CD4-positive, alpha-beta T cell treated with Interleukin-4 for 1 hour (primary cell): ENCODE measurements at places on chromosomes 1 and 21.

DNA sequence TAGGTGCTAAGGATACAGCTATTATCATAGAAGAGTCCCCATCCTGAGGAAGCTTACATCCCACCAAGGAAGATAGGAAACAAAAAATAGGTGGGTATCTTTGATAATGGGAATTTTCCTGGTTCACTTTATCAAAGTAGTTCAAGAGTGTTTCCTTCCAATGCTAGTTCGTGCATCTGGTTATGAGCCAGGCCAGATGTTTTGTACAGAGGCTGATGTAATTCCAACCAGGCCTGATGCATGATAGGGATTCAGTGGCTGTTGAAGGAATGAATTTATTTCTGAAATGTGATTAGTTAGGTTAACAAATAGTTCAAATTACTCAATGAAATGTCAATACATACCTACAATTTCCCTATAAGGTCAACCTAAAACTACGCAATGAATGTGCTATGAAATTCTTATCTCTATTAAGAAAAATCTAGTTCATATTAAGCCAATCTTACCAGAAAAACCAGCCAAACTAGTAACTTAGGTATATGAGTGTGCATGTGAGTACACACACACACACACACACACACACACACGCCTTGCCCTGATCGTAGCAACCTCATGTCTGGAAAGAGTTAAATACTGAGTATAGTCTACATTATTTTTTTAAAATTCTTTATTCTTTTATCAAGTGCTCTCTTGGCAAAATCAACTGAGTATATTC is 9.5 kb upstream of the ZBTB18 start:
- DNase-seq: no peak

GRCh38 chr1:9855186-9855585 is 31.4 kb upstream of the CLSTN1 start:
- no peak for DNase-seq

- no peak for DNase-seq
Observed at GRCh38 chr1:87556326-87556725, 227.6 kb downstream of the LMO4 start.

GRCh38 chr21:45404730-45405270 is at the start of gene COL18A1:
Gene COL18A1, plus strand, starts transcription at chr21:45405165. Its CDS starts 66 bp downstream, at chr21:45405231.
- peak; percentile 31 for DNase-seq

- no peak for DNase-seq
Observed at GRCh38 chr1:109327285-109327684, 20.5 kb upstream of the MYBPHL start.

DNA sequence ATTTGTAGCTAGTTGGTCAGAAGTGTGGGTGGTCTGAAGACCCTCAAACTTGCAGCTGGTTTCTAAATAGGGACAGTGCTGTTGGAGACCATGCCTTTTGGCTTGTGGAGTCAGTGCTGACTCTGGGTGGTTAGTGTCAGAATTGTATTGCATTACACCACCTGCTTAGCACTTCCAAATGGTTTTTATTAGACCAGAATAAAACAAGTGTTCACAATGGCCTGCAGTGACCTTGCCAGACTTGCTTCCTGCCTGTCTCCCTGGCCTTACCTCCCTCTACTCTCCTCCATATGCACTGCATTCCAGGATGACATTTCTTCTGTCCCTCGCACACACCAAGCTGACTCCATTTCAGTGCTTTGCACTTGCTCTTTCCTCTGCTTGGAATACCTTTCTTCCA is 72.7 kb upstream of the CNIH3 start:
- DNase-seq: no peak

DNA sequence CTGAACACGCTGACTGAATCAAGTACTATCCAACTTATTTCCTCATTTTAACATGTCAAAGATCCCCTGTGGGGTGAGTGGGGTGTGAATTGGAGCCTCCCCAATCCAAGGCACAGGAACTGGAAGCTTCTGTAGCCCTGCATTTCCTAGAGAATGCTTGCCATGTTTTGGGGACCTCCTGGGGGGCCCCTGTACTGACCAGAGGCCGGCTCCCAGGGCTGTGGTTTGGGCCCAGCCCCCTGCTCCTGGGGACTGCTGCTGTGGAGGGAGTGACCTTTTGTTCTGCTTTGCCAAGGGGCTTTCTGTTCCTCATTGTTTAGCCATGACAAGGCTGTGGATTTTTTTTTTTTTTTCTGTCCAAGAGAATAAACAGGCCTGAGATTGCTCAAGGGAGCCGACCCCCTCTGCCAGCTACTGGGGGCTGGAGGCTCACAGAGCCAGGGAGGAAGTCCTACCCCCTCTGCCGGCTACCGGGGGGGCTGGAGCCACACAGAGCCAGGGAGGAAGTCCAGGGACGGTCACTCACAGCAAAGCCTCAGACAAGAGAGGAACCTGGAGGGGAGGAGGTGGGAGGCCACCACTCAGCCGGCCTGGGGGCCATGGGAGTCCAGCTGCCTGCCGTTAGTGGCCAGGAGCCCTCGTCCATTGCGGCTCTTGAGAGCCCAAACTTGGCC is 17.4 kb downstream of the TNFRSF1B start:
- peak; percentile 74 for DNase-seq

DNA sequence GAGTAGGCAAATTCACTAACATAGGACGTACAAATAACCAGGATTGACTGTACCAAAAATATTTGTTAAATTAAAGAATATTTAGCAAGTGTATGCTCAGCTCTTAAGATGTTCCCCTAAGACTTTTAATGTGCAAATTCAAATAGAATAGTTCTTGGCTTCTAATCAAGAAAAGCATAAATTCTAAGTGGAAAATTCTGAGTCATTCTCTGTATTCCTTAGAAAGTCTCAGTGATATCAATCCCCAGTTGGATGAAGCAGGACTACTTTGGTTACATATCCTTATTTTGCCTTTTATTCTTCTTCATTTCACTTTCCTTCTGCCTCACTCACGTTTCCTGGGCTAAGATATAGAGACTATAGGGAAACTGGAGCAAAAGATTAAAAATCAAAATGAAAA is 130.2 kb downstream of the IFI44 start:
- DNase-seq: no peak

- no peak for DNase-seq
Observed at GRCh38 chr1:165988817-165989216, 161.4 kb downstream of the UCK2 start.

- DNase-seq: no peak
Observed at GRCh38 chr1:184734980-184735379, 19.7 kb downstream of the EDEM3 start.

DNA sequence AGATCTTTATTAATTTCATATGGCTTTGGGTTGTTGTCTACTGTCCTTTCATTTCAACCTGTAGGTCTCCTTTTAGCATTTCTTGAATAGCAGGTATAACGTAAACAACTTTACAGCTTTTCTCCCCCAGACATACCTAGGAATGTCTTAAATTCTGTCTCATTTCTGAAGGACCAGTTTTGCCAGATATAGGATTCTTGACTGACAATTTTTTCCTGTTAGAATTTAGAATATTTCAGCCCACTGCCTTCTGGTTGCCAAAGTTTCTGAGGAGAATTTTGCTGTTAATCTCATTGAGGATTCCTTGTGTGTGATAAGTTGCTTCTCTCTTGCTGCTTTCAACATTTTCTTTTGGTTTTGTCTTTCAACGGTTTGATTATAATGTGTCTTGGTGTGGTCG is 60.1 kb downstream of the CCDC30 start:
- no peak for DNase-seq

- no peak for DNase-seq
Observed at GRCh38 chr1:53325326-53326087, 2.4 kb downstream of the LRP8 start.

- DNase-seq: no peak
Observed at GRCh38 chr21:37827913-37828312, 88.3 kb downstream of the KCNJ6 start.

- DNase-seq: no peak
Observed at GRCh38 chr21:26195708-26196107, 25.1 kb upstream of the APP start.

DNA sequence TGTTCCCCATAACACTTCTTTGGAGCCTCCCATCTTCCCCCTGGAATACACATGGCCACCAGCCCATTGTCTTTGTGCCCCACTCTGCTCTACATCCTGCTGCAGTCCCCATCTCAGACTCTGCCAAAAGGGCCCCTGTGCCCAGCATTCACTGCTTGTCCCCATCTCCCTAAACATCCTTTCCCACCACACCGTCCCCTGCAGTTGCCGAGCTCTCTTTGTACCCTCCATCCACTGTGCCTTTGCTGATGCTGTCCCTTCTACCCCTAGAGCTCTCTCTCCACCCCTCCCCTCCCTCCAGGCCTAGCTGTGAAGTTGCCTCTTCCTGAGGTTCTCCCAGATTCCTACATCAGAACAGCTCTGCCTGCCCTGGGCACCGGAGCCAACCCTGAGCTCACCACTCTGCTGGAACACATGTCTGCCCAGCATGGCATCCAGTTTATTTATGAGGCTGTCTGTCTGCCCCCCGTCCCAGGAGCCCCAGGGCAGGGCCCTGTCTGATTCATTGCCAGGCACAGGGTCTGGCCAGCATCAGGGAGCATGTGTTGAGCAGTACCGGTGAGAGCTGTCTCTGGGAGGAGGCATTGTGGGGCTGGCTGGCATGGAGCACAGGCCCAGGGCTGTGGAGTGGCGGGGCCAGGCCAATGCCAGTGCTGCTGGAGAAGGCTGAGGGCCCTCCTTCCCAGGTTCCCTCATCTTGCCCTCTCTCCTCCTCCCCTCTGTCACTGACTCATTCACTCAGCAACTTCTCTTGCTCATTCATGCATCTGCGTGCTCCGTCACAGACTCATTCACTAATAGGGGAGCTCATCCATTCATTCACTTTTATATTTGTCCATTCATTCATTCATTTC is 28.8 kb downstream of the EDN2 start:
- no peak for DNase-seq

- no peak for DNase-seq
Observed at GRCh38 chr1:1211541-1212441, 2.2 kb downstream of the TNFRSF4 start.

- no peak for DNase-seq
Observed at GRCh38 chr1:110873856-110874255, 908 bp downstream of the CD53 start.

- DNase-seq: no peak
Observed at GRCh38 chr1:156244126-156244525, 2.1 kb downstream of the BGLAP start.

DNA sequence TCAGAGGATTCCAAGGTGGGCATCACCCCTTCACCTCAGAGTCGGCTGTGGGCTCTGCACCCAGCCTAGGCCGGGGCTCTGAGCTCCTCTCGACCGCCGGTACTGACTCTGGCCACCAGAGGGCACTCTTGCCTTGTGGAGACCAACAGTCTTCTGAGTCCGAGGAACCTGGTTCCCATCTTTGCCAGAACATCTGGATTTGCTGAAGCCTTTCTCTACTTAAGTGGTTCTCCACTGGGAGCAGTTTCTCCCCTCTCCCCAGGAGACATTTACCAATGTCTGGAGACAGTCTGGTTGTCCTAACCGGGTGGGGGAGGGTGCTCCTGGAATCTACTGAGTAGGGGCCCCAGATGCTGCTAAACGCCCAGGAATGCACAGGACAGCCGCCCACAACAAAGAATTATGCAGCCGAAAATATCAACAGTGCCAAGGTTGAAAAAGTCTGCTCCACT is 9.4 kb downstream of the ETV3L start:
- DNase-seq: peak; percentile 82

GRCh38 chr1:114554577-114554976 is 26.8 kb downstream of the BCAS2 start:
- no peak for DNase-seq

GRCh38 chr1:247118946-247119446 is 14.8 kb upstream of the ZNF669 start:
- DNase-seq: no peak

- no peak for DNase-seq
Observed at GRCh38 chr1:211775170-211775569, 55.4 kb downstream of the LPGAT1 start.

GRCh38 chr1:56553046-56553445 is 26.3 kb downstream of the PLPP3 start:
- DNase-seq: no peak

DNA sequence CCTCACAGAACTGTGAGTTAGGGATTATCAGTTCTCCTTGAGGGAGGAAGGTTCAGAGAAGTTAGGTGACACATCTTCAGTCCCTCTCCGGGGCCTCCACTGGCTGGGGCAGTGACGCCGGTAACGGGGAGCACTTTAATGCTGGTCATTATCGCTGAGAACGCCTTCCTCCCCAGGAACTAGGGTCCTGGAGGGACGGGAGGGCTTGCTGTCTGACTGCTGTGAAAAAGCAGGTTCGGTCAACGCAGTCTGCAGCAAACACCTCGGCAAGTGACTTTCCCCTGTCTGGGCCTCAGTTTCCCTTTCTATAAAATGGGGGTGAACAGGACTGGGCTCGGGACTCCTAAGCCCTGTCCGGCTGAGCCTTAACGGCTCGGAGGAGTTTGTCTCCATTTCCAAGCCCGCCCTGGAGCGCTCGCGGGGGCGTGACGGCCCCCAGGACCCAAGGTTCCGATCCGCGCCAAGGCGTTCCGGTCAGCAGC is 341 bp upstream of the TMEM61 start:
- DNase-seq: no peak

- peak; percentile 55 for DNase-seq
Observed at GRCh38 chr1:54081306-54082270, 28.2 kb downstream of the TCEANC2 start.

DNA sequence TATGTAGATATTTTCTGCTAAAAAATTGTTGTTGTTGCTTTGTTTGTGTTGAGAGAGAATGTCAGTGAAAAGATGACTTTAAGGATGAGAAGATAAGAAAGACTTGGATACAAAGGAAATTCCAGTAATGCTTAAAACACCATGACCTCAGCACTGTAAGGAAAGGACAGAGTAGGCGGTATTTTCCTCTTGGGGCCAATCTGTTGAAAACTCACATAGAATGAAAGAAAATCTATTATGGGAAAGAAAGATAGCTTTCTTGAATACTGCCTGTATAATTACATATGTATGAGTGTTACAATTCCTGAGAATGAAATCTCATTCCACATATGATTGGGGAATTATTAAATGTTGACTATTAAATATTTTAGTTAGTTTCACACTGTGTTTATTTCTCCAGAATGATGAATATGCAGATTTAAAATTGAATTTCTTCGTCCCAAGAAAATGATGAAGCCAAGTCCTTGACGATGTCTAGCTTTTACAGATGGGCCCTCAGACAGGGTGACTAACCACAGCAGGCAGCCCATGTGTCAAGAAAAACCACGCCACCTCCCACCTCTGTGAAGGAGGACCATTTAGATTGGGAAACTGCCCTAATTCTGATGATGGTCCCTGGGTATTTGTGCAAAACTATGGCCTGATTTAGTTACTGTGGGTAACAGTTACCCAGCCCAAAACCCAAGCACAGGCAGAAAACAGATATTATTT is 49.7 kb upstream of the LMO4 start:
- no peak for DNase-seq

GRCh38 chr1:111958851-111959250 is 30.6 kb downstream of the KCND3 start:
- DNase-seq: no peak

GRCh38 chr21:45049714-45050344 is 24.6 kb upstream of the ADARB1 start:
- DNase-seq: no peak

DNA sequence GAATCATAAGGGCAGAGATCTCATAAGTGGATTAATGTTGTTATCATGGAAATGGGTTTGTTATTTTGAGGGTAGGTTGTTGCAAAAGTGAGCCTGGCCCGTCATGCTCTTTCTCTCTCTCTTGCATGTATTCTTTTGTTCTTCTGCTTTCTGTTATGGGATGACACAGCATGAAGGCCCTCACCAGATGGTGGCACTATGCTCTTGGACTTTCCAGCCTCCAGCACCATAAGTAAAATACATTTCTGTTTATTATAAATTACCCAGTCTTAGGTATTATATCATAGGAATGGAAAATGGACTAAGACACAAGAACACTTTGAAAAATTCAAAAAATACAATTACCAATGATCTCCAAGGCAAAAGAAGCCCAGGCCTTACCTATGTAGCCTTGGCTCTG is 676.1 kb downstream of the PTPRU start:
- no peak for DNase-seq
